Omental fat pad (tissue), 4 donors: ENCODE measurements at places on chromosomes 16 and 17. TPM values are rescaled to one million over a fixed set of nuclear protein-coding genes. Genes with fewer than 3 reads are reported as not detected.

The ESRP2 gene
- 4.2 TPM for total RNA-seq

The ADPRM gene
- 12.5 TPM for total RNA-seq

The HOXB3 gene
- 5.3 TPM for total RNA-seq

The CDK5RAP3 gene
- 110 TPM for total RNA-seq

The SIRT7 gene
- total RNA-seq, result 25.7 TPM

The KIF1C gene
- 82.1 TPM for total RNA-seq

The NEUROD2 gene
- total RNA-seq, result not detected

The EMP2 gene
- 40.6 TPM for total RNA-seq

The GNG13 gene
- total RNA-seq, result not detected

The KRTAP2-3 gene
- not detected for total RNA-seq

The GAST gene
- not detected for total RNA-seq

The DNAH17 gene
- 0.32 TPM for total RNA-seq

The CYLD gene
- 51.1 TPM for total RNA-seq

The ZNF469 gene
- 1.1 TPM for total RNA-seq

The WNT9B gene
- not detected for total RNA-seq

The SAMD14 gene
- 0.12 TPM for total RNA-seq

The MYOCD gene
- 2.4 TPM for total RNA-seq

The SCNN1B gene
- 1.6 TPM for total RNA-seq

The CCL4L2 gene
- 3.1 TPM for total RNA-seq

The CCT6B gene
- total RNA-seq, result 4.6 TPM

The NLE1 gene
- total RNA-seq, result 15.4 TPM

The KIF18B gene
- total RNA-seq, result 0.72 TPM

The CASKIN1 gene
- 0.16 TPM for total RNA-seq

The LDHD gene
- 52.5 TPM for total RNA-seq

The GDPD3 gene
- 1.6 TPM for total RNA-seq

The ST6GALNAC2 gene
- 12.1 TPM for total RNA-seq
